Nucleus accumbens (tissue), 56 donors: ENCODE measurements at places on chromosomes 1 and 21.

GRCh38 chr21:38683222-38683621 is 122.5 kb upstream of the ETS2 start:
- DNase-seq, result no peak

DNA sequence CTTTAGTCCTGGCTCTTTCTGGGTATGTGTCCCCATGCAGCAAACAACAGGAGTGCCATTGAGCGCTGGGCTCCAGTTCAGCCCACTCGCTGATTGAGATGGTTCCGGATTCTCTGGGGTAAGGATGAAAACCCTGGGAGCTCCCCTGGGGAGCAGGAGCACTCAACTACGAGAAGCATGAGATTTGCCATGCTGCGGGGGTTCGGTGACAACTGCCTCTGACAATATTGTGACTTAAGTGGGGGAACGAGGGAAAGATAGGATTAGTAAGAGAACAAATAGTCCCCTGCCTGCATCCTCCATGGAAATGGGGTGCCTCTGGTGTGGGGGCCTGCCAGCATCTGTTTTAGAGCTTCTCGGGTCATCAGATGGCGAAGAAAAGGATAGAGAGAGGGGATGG is 123.6 kb upstream of the IPO9 start:
- no peak for DNase-seq

DNA sequence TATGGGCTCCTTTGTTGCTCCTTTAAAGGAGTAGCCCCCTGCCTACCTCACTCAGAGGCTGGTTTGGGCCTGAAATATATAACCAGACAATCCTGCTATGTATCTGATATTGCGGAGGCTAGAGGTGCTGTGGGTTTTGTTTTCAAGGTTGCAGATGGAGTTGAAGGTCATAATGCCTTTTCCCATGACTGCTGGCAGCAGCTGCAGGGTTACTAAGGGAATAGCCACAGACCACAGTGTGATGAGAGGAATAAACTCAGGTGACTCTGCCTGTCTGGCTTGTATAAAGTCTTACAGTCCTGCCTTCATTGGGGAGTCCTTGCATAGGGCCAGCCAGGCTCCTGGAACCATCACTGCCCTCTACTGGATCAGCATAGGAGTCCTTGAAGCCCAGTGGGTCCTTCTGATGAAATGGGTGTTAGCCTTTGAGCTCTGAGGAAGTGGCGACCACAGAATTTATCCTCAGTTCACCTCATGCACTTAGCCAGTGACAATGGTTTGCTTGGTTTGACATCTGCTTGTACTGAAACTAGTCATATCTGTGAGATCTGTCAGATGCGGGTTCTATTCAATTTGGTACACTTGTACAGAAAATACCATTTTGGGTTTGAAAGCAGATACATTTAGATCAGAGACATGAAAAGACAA is 174.4 kb upstream of the HMCN1 start:
- DNase-seq, result no peak

DNA sequence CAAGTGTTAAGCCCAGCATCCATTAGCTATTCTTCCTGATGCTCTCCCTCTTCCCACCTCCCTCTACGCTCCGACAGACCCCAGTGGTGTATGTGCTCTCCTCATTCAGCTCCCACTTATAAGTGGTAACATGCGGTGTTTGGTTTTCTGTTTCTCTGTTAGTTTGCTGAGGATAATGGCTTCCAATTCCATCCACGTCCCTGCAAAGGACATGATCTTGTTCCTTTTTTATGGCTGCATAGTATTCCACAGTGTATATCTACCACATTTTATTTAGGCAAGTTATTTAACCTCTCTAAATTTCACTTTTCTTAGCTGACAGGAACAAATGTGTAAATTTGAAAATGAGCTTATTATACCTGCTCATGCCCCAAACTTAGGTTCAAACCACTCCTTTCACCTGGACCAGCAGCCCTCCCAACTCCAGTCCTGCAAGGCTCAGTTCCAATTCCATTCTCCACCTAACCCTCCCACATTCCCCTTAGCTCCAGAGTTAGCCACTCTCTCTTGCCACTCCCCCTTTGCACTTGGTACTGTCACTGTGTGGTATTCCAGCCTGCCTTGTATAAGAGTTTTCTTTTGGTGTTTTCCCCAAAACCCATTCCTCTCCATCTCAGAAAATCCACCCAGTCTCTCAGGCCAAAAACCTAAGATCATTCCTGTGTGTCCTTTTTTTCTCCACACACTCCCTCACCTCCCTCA is 1.7 kb upstream of the PEF1 start:
- no peak for DNase-seq

- no peak for DNase-seq
These were observed 172.6 kb downstream of the KIF26B start for GRCh38 chr1:245327360-245327759.

- no peak for DNase-seq
These were observed 135.0 kb downstream of the KCNJ6 start for GRCh38 chr21:37780991-37781983.

DNA sequence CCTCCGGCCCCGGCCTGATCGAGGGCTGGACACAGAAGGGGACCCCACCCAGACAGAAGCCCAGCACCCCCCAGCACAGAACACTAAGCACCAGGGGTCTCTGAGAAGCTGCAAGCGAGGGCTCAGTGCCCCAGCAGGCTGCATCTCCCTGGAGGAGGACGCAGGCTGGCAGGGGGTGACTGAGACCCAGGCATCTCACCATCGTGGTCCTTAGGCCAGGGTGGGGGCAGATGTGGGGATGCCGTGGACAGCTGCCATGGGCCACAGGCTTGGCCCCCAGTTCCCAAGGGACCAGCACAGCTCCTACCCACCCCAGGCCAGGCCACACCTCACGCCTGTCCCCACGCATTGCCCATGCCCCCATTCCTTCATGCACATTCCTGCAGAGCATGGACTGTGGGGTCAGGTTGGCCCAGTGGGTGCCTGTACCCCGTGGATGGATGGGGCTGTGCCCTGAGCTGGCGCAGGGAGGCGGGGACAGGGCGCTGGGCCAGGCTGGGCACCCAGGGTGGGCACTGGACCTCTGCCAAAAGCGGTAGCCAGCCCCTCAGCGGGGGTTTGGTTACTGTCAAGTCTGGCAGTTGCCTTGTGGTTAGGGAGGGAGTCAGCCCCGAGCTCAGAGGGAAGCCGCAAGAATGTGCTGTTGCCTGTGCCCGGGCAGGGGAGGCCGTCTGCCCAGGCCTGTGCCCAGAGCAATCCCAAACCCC is 61.5 kb downstream of the ARHGEF16 start:
- no peak for DNase-seq

GRCh38 chr1:41673378-41673777 is 188.9 kb upstream of the EDN2 start:
- no peak for DNase-seq

DNA sequence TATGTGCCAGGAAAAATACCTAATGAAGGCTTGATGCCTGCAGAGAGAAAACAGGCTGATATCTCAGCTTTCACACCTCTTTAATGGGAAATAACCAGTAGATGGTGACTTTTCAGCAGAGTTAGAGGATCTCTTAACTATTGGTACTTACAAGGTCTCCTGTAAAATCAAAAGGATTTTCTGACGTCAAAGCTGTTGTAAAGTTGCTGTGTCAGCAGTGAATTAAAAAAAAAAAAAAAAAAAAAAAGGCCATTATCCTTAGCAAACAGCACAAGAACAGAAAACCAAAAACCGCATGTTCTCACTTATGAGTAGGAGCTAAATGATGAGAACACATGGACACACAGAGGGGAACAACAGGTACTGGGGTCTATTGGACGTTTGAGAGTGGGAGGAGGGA is 349.1 kb downstream of the AMY1C start:
- DNase-seq, result no peak

- DNase-seq, result no peak
These were observed 21.0 kb downstream of the PCSK9 start for GRCh38 chr1:55060133-55060999.

- DNase-seq, result no peak
These were observed 1079.8 kb downstream of the ADGRL2 start for GRCh38 chr1:82880506-82880905.

GRCh38 chr1:29455781-29456180 is 219.5 kb downstream of the PTPRU start:
- no peak for DNase-seq

- DNase-seq, result no peak
These were observed 1.8 kb downstream of the ROR1 start for GRCh38 chr1:63775418-63776127.

DNA sequence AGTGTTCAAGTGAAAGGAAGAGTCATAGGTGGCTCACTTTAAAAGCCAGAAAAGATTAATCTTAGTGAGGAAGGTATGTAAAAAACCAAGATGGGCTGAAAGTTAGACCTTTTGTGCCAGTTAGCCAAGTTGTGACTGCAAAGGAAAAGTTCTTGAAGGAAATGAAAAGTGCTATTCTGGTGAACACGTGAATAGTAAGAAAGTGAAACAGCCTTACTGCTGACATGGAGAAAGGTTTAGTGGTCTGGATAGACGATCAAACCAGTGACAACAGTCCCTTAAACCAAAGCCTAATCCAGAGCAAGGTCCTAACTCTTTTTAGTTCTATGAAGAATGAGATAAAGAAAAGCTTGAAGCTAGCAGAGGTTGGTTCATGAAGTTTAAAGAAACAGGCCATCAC is 106.4 kb downstream of the CTH start:
- no peak for DNase-seq

- DNase-seq, result no peak
These were observed 112.4 kb upstream of the VANGL1 start for GRCh38 chr1:115529216-115529897.

DNA sequence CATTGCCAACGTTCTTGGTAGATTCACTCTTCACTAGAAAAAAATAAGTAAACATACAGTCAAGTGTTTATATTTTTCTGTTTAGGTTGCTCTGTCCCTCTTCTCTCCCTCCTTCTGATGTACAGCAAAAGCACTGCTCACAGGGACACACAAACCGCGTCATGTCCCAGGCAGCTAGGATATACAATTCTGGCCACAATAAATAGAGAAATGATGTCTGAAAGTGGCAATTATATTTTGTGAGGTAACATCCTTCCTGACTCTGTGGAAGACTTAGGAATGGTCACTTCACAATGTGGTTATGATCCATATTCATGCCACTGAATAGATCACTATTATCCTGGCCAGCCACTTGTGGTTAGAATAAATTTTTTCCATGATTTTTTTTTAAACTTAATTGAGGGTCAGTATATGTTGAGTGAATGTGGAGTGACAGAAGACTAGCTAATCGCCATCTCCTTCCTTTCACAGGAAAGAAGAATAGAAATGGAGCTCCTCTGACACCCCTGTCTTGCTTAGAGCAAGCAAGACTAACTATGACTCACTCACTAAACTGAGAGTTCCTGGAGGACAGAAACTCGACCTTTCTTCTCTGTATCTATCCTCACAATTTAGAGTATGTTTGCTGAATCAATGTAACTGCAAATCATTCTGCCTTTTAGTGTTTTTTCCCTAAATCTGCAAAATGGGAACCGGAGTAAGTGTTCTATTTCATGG is 54.0 kb downstream of the ZNHIT6 start:
- no peak for DNase-seq

GRCh38 chr1:182823220-182823619 is 15.9 kb upstream of the DHX9 start:
- no peak for DNase-seq
